Caki2 (cell line): ENCODE measurements at places on chromosomes 13 and 19.
A peak's percentile ranks its signal among the peaks of the same experiment; 100 is the strongest.

DNA sequence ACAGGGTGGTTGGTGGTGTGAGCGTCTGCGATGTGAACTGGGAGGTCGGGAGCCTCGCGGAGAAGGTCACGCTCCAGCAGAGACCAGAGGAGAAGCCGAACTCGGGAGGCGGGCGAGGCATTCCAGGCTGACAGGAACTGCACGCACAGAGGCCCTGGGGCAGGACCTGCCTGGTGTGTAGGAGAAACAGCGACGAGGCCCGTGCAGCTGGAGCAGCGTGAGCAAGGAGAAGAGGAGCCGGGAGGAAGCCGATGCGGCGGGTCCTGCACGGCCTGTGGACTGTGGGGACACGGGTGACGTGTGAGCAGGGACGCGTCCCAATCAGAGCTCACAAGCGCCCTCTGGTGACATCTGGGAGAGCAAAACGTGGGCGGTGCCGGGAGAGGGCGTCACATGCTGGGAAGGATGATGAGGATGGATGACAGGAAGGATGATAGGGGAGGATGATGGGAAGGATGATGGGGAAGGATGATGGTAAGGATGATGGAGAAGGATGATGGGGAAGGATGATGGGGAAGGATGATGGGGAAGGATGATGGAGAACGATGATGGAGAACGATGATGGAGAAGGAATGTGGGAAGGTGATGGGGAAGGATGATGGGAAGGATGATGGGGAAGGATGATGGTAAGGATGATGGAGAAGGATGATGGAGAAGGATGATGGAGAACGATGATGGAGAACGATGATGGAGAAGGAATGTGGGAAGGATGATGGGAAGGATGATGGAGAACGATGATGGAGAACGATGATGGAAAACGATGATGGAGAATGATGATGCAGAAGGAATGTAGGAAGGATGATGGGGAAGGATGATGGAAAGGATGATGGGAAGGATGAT is 16.1 kb upstream of the MADCAM1 start:
- DNase-seq, result peak; percentile 76

DNA sequence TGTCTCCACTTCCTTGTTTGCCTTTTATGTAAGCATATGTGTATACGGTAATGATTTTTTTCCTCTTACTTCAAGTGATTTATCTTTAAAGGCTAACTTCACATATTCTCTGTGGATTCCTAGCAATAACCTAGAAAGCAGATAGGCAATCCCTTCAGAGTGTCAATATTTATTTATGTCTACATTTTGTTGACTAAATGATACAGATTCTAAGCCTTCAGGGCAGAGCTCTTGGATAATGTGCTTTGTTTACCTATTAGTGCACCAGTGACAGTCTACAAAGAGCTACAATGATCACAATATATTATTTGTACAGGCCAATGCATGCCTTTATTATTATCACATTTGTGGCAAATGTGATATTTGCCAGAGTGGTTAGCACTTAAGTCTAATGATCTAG is 406.2 kb downstream of the EFNB2 start:
- DNase-seq, result no peak

DNA sequence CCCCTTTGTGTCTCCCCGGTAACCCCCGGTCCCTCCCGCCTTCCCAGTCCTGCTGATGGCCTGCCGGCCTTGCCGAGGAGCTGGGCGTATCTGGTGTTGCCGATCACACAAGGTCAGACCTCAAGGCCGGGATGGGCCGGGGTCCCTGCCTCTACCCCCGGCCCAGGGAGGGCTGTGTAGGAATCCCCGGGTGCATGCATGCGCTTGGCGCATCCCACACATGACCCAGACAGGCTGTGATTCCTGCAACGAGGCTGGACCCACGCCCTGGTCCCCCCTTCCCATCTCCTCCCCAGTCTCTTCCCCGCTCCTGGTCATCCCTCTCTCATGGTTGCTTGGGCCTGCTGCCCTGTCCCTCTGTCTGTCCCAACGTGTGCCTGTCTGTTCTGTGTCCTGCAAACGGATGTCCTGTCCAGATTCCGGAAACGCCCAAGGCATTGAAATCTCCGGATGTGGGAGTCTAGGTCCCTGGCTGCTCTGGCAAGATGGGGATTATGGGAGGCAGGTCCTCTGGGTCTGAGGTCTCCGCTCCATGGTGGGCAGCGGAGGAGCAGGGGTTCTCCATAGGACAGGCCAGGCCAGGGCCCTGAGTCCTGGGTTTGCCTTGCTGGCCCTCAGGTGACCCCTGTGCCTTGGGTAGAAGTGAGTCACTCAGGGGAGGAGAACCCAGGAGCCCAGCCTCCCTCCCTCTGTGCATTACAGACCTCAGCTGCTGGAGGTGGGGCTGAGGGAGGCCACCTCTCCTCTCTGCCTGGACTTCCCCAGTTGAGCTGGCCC is 1.6 kb downstream of the PKN1 start:
- DNase-seq, result peak; percentile 98

GRCh38 chr19:31727536-31727935 is 378.3 kb upstream of the TSHZ3 start:
- DNase-seq, result no peak

- no peak for DNase-seq
These were observed 1.8 kb upstream of the STARD13 start for GRCh38 chr13:33287142-33287882.

DNA sequence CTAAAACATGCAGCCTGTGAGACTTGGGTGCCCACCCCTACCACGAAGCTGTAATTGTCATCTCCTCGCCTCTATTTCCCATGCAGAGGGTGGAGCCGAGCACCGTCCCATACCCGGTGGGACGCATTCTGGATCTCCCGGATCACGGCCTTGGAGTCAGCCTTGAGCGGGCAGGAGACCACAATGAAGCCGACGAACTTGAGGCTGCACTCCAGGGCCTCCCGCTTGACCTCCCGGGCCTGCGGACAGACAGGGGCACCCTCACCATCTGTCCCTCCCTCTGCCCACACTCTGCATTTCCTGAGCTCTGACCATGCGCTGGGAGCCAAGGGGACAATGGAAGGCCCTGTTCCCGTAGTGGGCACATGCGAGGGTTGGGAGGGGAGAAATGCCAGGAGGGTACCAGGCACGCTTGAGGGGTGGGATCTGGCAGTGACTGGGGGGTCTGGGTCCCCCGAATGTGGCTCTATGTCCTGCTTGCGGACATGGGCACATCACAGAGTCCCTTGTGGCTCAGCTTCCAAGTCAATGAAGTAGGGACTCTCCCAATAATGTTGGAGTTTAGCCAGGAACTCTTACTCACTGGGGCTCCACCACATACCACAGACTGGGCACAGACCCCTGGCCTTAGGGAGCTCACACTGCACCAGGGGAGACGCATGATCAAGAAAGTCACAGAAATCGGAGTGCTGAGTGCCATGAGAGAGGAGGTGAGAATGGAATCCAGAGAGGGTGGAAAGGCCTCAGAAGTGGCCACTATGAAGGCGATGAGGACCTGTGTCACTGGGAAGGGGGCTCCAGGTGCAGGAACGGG is 9.2 kb upstream of the GMIP start:
- DNase-seq, result no peak

DNA sequence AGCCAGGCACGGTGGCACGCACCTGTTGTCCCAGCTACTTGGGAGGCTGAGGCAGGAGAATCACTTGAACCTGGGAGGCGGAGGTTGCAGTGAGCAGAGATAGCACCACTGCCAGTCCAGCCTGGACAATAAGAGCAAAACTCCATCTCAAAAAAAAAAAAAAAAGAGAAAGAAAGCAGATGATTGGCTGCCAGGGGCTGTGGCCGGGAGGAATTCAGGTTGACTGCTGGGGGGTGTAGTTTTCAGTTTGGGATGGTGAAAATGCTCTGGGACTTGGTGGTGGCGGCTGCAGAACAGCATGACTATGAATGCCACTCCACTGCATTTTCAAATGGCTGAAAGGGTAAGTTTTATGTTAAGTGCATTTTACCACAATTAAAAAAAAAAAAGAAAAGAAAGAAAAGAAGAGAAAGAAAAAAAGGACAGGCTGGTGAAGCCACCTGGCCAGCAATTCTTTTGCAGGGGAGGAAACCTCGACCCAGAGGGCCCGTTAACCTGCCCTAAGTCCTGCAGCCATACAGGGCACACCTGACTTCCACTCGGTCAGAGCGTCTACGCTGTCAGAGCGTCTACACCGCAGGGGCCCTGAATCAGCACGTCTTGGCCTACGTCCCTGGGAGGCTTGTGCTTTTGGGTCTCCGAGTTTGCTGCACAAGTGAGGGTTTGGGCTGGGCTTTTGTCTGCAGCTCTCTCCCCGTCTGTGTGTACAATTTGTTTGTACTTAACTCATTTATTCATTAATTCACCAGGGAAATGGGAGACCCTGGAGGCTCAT is 3.6 kb downstream of the ISOC2 start:
- no peak for DNase-seq

DNA sequence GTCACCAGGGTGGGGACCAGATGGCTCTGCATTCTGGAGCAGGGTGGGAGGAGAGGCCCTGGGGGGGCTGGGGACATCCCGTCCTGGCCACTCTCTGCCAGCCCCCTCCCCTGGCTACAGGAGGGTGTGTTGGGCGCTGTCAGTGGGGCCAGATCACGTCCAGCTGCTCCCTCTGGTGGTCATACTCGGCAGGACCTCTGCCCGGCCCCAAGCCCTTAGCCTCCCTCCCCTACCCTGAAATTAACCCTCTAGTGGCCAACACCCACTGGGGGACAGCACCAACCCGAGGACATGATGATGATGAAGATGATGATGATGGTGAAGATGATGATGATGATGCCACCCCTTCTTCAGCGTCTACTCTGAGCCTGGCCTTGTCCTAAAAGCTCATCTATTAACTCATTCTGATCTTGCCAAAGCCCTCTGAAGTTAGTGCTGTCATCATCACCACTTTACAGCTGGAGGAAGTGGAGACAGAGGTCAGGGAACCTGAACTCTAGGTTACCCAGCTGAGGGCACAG is 590 bp upstream of the LGI4 start:
- peak; percentile 63 for DNase-seq

GRCh38 chr13:60857698-60858097 is 460.7 kb downstream of the TDRD3 start:
- DNase-seq, result no peak

- DNase-seq, result no peak
These were observed 409.4 kb downstream of the DACH1 start for GRCh38 chr13:71457645-71458044.

- DNase-seq, result no peak
These were observed 15.9 kb downstream of the PGLS start for GRCh38 chr19:17527326-17527725.

DNA sequence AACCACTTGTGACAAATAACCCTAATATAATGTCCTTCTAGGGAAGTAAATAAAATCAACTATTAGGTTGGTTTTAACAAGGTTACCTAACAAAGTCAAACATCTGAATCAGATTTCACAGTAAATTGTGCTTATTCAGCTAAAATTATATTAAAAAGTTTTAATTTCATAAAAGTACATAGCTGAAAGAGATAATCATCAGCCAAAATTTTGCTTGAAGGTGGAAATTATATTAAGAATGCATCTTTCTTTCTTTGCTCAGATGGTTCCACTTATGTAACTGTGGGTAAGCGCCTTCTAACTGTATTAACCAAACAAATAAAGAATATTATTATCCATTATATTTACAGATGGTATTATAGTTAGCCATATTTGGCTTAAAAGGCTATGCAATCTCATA is 2840.3 kb upstream of the PCDH20 start:
- DNase-seq, result no peak

DNA sequence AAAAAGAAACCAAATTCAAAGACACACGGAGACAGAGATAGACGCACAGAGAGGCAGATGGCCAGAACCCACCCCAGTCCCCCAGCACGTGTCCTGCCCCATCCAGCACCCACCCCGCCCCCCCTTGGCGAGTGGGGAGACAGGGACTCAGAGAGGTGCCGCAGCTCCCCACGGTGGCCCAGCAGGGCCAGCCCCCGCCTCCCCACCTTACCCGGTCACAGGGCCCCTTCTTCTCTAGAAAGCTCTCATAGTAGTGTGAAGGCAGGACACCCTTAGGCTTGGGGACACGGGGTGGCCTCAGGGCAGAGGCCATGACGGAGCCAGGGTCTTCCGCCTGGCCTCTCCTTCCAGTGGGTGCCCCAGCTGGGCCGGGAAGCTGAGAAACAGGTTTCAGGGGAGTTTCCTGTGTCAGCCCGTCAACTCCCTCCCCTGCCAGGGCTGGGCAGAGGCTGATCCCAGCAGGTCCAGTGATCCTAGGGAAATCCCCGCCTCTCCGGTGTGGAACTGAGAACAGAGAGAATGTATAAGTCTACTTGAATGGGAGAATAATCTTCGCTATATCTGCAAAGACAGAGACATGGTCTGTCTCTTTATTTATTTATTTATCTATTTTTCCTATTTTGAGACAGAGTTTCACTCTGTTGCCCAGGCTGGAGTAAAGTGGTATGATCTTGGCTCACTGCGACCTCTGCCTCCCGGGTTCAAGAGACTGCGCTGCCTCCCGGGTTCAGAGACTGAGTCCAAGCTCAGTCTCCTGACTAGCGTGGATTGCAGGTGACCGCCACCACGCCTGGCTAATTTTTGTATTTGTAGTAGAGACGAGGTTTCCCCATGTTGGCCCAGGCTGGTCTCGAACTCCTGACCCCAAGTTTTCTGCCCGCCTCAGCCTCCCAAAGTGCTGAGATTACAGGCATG is at the start of gene STAP2:
TSS of gene STAP2 (minus strand) at position 387 of the 915 bp plus-strand sequence. CDS start at position 313, 74 bp downstream.
- no peak for DNase-seq

GRCh38 chr13:111027458-111028439 is 87.4 kb upstream of the ARHGEF7 start:
- no peak for DNase-seq

- DNase-seq, result no peak
These were observed 80.0 kb downstream of the WDFY2 start for GRCh38 chr13:51663973-51664957.

DNA sequence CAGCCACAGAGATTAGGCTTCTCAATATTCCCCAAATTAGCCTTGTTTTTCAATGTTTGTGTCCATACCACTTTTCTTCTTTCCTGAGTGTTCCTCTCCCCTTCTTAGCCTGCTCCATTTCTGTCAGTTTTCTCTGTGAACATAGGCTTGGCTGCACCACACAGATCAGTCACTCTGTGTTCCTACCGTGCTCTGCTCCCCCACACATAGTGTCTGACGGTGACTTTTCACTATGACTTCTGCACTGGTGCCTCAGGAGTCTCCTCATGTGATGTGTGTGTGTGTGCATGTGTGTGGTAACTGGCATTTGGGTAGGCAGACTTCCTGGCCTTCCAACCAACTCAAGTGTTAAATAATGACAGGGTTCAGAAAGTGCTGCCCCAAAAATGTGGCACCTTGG is 47.9 kb upstream of the MYCBP2 start:
- DNase-seq, result no peak
